ENCODE measurements at places on chromosomes 7 and 10.

DNA sequence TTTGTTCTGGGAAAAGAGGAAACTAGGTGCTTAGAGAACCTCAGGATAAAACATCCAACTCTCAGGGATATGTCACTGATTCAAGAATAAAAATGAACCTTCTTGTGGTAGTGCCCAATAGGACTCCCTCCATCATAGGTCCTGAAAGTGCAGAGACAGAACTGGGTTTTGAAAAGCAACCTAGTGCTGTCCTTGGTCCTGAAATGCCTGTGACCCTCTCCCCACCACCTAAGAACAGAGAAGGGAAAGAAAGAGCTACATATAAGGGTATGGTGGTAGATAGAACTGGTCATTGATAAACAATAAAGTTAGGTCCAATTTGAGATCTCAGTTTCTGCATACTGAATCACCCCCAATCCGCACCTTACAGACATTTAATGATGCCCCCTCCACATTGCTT lies 953.3 kb downstream of the XPNPEP1 start:
- peak; percentile 30 for DNase-seq

DNA sequence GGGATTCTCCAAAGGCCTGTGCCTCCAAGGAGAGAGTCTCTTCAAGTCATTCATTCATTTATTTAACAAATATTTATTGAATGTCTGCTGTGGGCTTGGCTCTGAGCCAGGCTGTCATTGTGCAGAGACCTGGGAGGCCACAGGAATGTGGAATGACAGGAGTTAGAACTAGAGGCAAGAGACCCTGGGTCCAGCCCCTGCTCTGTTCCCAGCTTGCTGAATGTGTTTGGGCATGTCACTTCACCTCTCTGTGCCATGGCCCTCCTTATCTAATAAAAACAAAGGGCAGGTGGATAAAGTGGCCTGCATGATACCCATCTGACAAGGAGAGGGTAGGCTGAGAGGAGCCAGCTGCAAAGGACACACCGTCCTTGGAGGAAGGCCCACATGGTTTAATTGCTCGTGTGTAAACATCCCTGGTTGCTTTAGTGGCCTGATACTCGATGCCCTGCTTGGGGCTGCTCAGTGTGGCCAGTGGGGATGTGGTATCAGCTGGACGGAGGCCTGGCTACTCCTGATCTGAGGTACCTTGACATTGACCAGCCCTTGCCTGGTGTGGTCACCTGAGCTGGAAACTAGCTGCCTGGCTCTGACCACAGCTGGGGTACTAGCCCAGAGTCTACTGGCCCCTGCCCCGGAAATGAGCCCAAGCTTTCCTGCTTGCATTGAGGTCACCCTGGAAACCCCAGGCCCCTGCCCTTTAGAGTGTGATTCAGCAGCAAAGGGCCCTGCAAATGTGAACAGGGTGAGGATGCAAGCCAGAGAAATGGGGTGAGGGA lies 116.2 kb downstream of the CDH23 start:
- DNase-seq = no peak

DNA sequence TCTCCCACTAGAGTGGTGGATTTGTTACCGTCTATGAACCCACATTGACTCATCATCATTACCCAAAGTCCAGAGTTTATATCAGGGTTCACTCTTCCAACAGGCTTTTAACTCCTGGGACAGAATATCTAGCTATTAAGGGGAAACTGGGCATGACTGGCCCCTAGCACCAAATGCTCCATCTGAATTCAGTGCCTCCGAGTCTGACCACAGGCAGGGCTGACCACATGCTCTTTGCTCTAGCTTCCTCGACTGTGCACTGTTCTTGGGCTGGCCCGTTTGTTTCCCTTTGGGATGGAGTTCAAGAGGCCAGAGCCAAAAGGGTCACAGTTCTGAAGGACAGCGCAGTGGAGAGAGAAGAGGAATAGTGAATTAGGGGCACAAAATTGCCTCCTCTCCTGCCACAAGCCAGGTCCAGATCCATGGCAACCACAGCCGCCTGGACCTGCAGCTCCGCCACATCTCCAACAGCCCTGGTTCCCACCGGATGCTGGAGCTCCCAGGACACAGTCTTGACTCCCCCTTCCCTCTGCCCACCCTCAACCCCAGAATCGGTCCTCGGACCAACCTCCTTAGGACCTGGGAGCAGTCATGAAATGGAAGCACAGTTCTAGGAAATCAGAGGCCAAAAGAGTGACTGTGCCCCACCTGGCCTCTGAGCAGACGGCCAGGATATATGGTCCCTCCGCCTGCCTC lies 16.2 kb downstream of the CAMK2G start:
- DNase-seq = no peak

- peak; percentile 71 for DNase-seq
Observed at GRCh38 chr10:43137717-43138020, 576 bp upstream of the CSGALNACT2 start.

DNA sequence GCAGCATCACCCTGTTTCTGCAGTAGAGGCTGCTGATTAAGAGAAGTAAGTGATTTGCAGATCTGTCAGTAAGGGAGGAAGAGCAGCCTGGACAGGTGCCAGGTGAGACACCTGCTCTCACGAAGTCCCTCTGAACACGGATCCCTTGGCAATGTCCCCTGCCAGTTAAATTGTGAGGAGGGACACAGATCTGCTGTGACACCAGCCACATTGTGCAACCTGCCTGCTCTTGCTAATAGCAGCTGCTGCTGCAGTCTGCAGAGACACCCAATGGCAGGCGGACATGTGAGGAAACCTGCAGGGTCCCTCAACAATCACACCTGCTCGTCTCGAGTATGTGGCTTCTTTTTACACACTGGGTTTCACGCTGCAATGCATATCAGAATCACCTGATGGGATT lies 31.9 kb downstream of the ANXA11 start:
- DNase-seq = no peak

DNA sequence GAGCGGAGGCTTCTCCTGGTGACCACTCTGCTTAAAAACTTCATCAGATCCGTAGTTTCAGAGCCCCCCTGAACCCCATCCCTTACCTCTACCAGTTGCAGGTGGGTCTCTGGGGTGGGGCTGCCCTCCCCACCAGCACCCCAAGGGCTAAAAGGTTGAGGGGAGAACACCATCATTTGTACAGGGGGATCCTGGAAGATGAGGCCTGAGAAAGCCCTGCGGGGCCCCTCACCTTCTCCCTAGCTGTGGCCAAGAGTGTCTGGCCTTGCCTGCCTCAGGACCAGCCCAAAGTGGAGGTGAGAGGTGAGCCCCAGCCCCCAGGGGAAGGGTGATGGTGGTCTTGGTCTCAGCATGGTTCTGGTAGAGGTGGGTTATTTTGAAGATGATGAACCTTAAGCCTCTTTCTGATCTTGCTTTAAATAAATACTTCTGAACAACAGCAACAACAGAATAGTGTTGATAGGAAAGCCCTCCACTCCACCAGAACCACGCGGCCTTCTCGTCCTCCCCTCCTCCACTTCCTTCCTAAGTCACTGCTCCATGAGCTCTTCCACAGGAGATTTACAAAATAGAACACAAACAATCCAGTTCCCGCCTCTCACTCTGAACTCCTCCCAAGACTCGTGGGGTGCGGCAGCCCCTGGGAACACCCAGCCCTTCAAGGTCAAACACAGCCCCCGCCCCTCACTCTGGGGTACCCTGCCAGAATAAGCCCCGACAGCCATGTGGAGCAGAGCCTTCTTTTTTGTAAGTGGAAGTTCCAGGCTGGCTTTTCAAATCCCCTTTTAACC lies 169.1 kb downstream of the EGFR start:
- no peak for DNase-seq

- no peak for DNase-seq
Observed at GRCh38 chr7:87100326-87100725, 40.9 kb upstream of the ELAPOR2 start.

DNA sequence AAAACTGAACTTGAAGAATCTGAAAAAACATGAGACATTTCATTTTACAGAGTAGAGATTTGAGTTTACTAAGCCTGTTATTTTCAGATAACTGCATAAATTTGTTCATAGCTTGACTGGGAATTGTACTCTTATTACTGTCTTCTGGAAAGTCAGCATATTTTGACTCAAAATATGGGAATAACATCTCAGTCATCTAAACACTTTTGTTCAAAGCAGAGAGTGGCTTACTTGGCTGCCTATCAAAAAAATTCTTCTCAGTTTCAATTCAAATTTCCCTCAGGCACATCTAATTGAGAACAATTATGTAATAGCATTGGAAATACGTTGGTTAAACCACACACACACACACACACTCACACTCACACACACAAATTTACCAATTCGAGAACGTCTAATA lies 384.6 kb downstream of the ARL4A start:
- no peak for DNase-seq

DNA sequence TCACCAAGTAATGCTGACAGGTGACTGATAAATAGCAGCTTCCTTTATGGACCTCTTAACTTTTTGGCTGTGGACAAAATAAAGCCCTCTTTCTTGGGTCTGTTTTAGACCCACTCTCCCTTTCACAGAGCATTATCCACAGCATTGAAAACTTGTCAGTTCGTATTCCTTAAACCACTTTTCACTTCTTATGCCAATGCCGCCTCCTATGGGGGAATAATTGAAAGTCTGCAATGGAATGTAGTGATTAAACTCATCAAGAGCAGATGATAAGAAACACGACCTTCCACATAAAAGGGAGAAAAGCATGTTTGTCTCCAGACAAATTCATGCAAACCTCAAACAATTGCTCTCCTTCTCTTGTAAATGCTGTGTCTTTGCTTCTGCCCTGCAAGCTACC lies 153.4 kb downstream of the SORCS1 start:
- no peak for DNase-seq

DNA sequence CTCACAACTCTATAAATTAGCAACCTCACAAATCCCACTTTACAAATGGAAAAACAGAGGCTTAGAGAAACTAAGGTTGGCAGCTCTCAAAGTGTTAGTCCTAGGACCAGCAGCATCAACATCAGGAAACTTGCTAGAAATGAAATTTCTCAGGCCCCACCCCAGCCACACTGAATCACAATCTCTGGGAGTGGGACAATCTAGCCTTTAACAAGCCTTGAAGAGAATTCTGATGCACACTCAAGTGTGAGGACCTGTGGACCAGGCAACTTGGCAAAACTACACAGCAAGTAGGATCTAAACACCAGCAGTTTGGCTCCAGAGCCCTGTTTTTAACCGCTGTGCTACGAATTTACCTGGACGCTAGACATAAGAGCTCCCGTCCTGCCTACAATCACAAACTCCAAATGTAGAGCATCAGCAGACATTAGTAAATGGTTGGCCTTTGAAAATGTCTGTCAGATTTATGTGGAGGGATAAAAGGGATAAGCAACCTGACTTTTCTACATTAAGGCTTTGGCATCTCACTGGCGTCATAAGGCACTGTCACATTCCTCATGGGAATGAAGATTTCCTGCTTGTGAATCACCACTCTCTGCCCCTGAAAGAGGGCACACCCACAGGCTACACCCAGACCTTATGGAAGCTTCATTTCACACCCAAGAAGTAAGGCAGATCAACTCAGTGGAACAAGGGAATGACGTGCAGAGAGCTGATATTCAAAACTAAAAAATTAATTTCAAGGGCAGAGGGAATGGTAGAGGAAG lies 34.5 kb downstream of the PPP1R3C start:
- no peak for DNase-seq

GRCh38 chr7:158950914-158951635 lies 94.7 kb downstream of the DYNC2I1 start:
- DNase-seq = no peak

- no peak for DNase-seq
Observed at GRCh38 chr10:31614611-31615010, 295.6 kb downstream of the ZEB1 start.

GRCh38 chr7:32579776-32580175 lies 84.5 kb downstream of the AVL9 start:
- DNase-seq = no peak

- no peak for DNase-seq
Observed at GRCh38 chr7:16509829-16510228, 16.8 kb upstream of the LRRC72 start.

- DNase-seq = no peak
Observed at GRCh38 chr10:15871823-15872222, 11.5 kb upstream of the MINDY3 start.

- DNase-seq = no peak
Observed at GRCh38 chr7:778271-778967, 51.3 kb upstream of the PRKAR1B start.

GRCh38 chr7:74175340-74175739 lies 1.2 kb downstream of the EIF4H start:
- no peak for DNase-seq

- no peak for DNase-seq
Observed at GRCh38 chr7:148609045-148609725, 18.6 kb downstream of the C7orf33 start.

GRCh38 chr10:104433669-104434068 lies 80.0 kb downstream of the CFAP58 start:
- DNase-seq = no peak

DNA sequence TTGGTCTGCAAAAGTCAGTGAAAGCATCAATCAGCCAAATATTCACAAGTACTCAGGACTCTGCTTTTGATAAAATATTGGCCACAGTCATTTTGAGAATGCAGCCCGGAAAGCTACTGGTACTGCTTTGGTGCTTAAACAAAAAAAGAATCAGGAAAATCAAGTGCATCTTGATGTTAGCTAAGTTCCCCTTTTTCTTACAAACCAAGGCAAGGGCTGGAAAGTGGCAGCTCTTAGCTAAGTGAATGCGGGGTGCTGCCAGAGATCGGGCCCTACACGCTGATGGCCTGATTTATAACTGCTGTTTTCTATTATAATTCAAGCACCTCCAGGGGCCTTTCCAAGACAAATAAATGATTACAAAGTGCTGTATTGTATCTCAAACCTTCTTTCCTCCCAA lies 136.8 kb upstream of the MGMT start:
- no peak for DNase-seq

Measured in DND-41 (cell line).